ENCODE measurements at places on chromosomes 11 and 22. TPM values are rescaled to one million over a fixed set of nuclear protein-coding genes. Genes with fewer than 3 reads are reported as not detected.

- no peaks in the 10 kb centered on the region for H3K36me3 ChIP-seq
- no peak for DNase-seq
- H3K4me3 ChIP-seq, result no peak overlapping the region
- H3K27me3 ChIP-seq, result no peaks in the 10 kb centered on the region
- H3K27ac ChIP-seq, result no peak overlapping the region
- H3K4me1 ChIP-seq, result no peaks in the 10 kb centered on the region
Measured at GRCh38 chr11:58133309-58134076, 8.2 kb upstream of the OR9I1 start.

NRXN2 gene
- total RNA-seq, result 0.18 TPM

SYNGR1 gene
- total RNA-seq, result 19.7 TPM

DNA sequence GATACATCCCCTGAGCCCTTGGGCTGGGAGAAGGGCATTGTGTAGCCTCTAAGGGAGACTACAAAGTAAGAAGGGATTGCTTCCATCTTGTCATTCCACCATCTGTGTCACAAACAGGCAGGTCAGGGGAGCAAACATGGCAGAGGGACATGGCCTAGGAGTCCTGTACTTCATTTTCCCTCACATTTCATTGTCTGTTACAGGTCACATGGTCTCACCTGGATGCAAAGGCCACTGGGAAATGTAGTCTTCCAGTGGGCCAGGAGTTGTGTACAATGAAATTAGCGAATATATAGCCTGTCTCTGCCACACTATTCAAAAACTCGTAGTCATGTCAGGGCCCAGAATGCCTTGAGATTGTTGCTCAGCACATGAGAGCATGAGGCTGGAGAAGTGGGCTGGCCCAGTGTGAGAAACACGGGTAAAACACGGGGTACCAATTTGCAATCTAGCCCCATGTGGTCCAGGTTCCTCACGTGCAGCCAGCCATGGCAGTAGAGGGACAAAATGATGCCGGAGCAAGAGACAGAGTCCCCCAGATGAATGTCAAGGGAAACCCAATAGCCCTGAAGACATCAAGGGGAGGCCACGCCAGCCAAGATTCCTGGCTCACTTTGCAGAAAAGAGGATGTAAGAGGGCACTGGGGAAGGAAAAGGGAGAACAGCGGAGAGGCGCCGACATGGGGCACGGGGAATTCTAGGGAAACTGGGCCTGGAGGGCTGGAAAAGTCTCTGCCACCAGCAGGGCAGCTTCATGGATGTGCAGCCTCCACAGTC is 47.7 kb upstream of the EMID1 start:
- no peak for DNase-seq
- peaks cover 2% of the 10 kb centered on the region for H3K27me3 ChIP-seq
- no peaks in the 10 kb centered on the region for H3K4me1 ChIP-seq
- no peak overlapping the region for H3K27ac ChIP-seq
- no peaks in the 10 kb centered on the region for H3K36me3 ChIP-seq

DNA sequence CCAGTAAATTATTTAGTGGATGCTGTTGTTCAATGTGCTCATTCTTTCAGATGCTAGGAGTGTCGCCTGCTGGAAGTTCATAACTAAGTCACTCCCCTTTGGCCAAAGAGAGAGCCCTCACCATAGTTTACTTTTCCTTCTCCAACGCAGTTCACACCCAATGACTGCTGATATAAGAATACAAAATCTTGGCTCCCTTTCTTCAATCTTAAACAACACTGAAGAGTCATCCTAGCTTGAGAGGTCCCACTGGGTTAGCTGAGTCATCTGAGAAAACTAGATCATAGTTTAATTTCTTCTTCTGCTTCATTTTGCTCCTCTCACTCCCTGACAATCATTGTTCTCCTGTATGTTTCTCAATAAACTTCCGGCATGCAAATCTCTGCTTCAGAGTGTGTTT is 5.4 kb upstream of the OR52L1 start:
- no peaks in the 10 kb centered on the region for H3K4me1 ChIP-seq
- no peak overlapping the region for H3K4me3 ChIP-seq
- H3K27ac ChIP-seq, result no peak overlapping the region
- no peak for DNase-seq
- no peaks in the 10 kb centered on the region for H3K27me3 ChIP-seq

DNA sequence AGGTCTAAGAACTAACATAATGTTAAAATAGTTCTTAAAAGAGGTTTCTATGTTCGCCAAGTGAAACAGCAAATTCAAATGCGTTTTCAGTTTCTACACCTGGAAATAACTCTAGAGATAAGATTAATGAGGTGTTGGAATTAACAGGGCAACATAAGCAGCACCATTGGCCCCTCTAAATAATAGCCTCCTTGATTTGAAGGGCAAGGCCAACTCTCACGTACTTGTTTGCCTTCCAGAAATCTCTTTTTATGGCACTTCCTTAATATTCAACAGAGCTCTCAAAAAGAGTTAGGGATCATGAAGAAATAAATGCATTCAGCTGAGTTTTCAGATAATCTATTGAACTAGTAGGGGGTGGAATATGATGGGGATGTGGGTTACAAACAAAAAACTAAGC is 80.9 kb downstream of the AASDHPPT start:
- H3K4me3 ChIP-seq, result no peak overlapping the region
- DNase-seq, result no peak
- H3K27ac ChIP-seq, result no peak overlapping the region

ABTB2 gene
- 0.28 TPM for total RNA-seq

DNA sequence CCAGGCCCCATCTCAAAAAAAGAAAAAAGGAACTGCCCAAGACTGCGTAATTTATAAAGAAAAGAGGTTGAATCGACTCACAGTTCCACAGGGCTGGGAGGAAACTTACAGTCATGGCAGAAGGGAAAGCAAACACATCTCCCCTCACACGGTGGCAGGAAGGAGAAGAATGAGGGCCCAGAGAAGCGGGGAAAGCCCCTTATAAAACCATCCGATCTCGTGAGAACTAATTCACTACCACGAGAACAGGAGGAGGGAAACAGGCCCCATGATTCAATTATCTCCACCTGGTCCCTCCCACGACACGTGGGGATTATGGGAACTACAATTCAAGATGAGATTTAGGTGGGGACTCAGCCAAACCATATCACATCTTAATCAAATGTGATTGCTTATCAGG is 82.2 kb downstream of the BUD13 start:
- DNase-seq, result no peak
- no peaks in the 10 kb centered on the region for H3K4me1 ChIP-seq
- no peak overlapping the region for H3K4me3 ChIP-seq
- H3K36me3 ChIP-seq, result no peaks in the 10 kb centered on the region

- H3K27ac ChIP-seq, result no peak overlapping the region
- H3K4me3 ChIP-seq, result peak overlapping the region; percentile 49
- peak; percentile 67 for DNase-seq
- peaks cover 39% of the 10 kb centered on the region for H3K27me3 ChIP-seq
- H3K36me3 ChIP-seq, result no peaks in the 10 kb centered on the region
- H3K4me1 ChIP-seq, result no peaks in the 10 kb centered on the region
Measured at GRCh38 chr22:20298803-20299745, 20.8 kb downstream of the DGCR6L start.

CRYAB gene
- 6.5 TPM for total RNA-seq

- no peak for DNase-seq
- peaks cover 48% of the 10 kb centered on the region for H3K4me1 ChIP-seq
- H3K4me3 ChIP-seq, result no peak overlapping the region
- H3K27ac ChIP-seq, result peak overlapping the region; percentile 96
- no peaks in the 10 kb centered on the region for H3K27me3 ChIP-seq
- 0 out of 2 replicates have a peak, but pooled peaks cover 1% of the 10 kb centered on the region for H3K36me3 ChIP-seq
Measured at GRCh38 chr22:36464715-36465231, 16.7 kb downstream of the TXN2 start.

BRSK2 gene
- total RNA-seq, result under 0.01 TPM

- no peak for DNase-seq
- H3K27me3 ChIP-seq, result no peaks in the 10 kb centered on the region
- H3K4me3 ChIP-seq, result no peak overlapping the region
- H3K4me1 ChIP-seq, result no peaks in the 10 kb centered on the region
- H3K27ac ChIP-seq, result no peak overlapping the region
Measured at GRCh38 chr11:20844630-20845029, 175.2 kb downstream of the NELL1 start.

- DNase-seq, result no peak
- peaks cover 19% of the 10 kb centered on the region for H3K27me3 ChIP-seq
- H3K36me3 ChIP-seq, result no peaks in the 10 kb centered on the region
- no peak overlapping the region for H3K4me3 ChIP-seq
Measured at GRCh38 chr11:73637012-73637411, 9.4 kb upstream of the PLEKHB1 start.

TYR gene
- not detected for total RNA-seq

GRCh38 chr11:5369789-5370188 is 13.8 kb upstream of the OR51M1 start:
- DNase-seq, result peak; percentile 90
- no peaks in the 10 kb centered on the region for H3K27me3 ChIP-seq
- peaks cover 19% of the 10 kb centered on the region for H3K4me1 ChIP-seq
- H3K27ac ChIP-seq, result no peak overlapping the region

DNA sequence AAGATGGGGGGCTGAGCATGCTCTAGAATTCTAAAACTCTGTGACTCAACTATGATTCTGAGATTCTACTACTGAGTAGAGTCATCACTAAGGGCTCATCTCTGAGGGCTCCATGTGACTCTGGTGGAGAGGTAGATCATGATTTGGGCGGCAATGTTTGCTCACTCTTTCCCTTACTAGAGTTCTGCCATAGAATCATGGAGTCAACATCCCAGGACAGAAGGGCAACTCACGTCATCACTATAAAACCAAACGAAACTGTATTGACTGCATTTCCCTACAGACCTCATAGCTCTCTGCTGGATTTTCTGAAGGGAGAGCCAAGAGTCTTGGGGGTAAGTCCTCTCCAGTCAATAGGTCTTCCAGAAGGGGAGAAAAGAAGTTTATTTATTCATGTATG is at the start of gene MS4A14:
MS4A14 (plus strand) TSS at position 78 of the 400 bp plus-strand sequence; CDS start at position 198, 120 bp downstream.
- no peak within 1 kb of the TSS for H3K4me3 ChIP-seq
- H3K4me1 ChIP-seq, result no peaks in the 10 kb centered on the region
- no peak for DNase-seq
- H3K36me3 ChIP-seq, result no peaks in the 10 kb centered on the region
- H3K27me3 ChIP-seq, result no peaks in the 10 kb centered on the region

HRAS gene
- 108 TPM for total RNA-seq

DNA sequence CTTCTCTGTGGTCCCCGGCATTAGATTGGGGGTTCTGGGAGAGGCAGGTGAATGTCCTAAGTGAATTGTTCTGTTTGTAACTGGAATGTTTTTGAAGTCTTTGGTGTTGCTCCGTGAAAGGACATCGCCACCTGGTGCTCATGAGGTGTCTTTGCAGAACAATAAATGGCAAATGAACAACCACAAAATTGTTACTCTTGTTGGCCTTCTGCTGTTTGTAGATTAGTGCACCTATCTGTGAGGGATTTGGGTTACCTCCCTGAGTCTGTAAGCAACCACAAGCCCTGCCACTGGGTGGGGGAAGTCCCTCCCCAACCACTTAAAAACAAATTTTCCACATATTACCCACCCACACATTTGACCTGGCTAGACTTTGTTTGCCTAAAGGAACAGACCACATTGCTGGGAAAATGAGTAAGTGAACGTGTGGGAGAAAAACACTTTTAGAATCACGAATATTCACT is 4.7 kb downstream of the MPEG1 start:
- peaks cover 9% of the 10 kb centered on the region for H3K27me3 ChIP-seq
- no peak overlapping the region for H3K4me3 ChIP-seq
- H3K4me1 ChIP-seq, result peaks cover 13% of the 10 kb centered on the region
- peaks cover 21% of the 10 kb centered on the region for H3K36me3 ChIP-seq
- H3K27ac ChIP-seq, result no peak overlapping the region

- no peaks in the 10 kb centered on the region for H3K4me1 ChIP-seq
- no peak overlapping the region for H3K4me3 ChIP-seq
- DNase-seq, result no peak
- H3K27ac ChIP-seq, result no peak overlapping the region
- H3K27me3 ChIP-seq, result peaks cover 1% of the 10 kb centered on the region
Measured at GRCh38 chr11:17572359-17572690, 25.3 kb downstream of the OTOG start.

DNA sequence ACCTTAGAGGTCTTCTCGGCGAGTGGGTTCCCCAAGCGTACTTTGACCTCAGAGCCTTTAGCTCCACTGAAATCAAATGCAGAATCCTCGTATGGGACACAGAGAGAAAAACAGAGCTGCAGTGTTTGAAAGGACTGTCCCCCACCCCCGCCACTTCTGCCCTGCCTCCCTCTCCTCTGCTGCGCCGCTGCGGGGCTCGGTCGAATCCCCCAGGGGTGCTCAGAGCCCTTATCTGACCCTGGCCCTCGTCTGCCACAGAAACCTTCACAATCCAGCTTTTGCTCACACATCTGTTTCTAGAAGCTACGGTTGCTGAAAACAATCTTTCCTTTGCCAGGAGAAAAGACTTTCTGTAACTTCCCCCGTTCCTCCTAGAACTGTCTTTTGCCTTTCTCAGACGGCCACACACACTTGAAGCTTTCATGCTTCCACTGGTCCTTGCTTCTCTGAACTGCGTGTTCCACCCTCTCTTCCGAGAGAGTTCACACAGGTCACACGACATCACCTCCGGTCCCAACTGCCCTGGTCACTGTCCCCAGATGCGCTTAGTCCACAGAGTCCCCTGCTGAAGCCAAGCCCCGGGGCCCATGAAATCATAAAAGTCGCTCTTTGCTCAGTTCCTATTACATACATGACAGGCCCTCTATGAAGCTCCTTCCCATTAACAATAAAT is 3.7 kb downstream of the SMIM35 start:
- H3K36me3 ChIP-seq, result no peaks in the 10 kb centered on the region
- H3K27me3 ChIP-seq, result peaks cover 6% of the 10 kb centered on the region
- no peak overlapping the region for H3K4me3 ChIP-seq

GRCh38 chr22:47337161-47337621 is 574.7 kb downstream of the TBC1D22A start:
- no peaks in the 10 kb centered on the region for H3K36me3 ChIP-seq
- H3K27ac ChIP-seq, result peak overlapping the region; percentile 71
- peak; percentile 87 for DNase-seq
- no peaks in the 10 kb centered on the region for H3K4me1 ChIP-seq
- no peaks in the 10 kb centered on the region for H3K27me3 ChIP-seq

- peaks cover 28% of the 10 kb centered on the region for H3K4me1 ChIP-seq
- no peak overlapping the region for H3K4me3 ChIP-seq
- H3K27ac ChIP-seq, result no peak overlapping the region
- H3K27me3 ChIP-seq, result no peaks in the 10 kb centered on the region
- DNase-seq, result peak; percentile 86
Measured at GRCh38 chr22:50112151-50113118, 22.6 kb downstream of the MOV10L1 start.

GRCh38 chr11:67002297-67002913 is 20.5 kb upstream of the SYT12 start:
- H3K27me3 ChIP-seq, result no peaks in the 10 kb centered on the region
- DNase-seq, result no peak
- H3K4me1 ChIP-seq, result no peaks in the 10 kb centered on the region
- no peak overlapping the region for H3K27ac ChIP-seq
- H3K36me3 ChIP-seq, result no peaks in the 10 kb centered on the region

PRG3 gene
- not detected for total RNA-seq

Data from IMR-90 (cell line).